Prostate gland (tissue), 2 donors: ENCODE measurements at places on chromosomes 5 and 9. TPM values are rescaled to one million over a fixed set of nuclear protein-coding genes. Genes with fewer than 3 reads are reported as not detected.

The PTGS1 gene
- total RNA-seq = 6.2 TPM

The FAM200C gene
- 8.6 TPM for total RNA-seq

The PPIC gene
- 20.9 TPM for total RNA-seq

The SLC6A18 gene
- not detected for total RNA-seq

The ENTPD2 gene
- 9.8 TPM for total RNA-seq

The SLC1A1 gene
- total RNA-seq = 13.1 TPM

The CD74 gene
- total RNA-seq = 612 TPM

The IPO11 gene
- total RNA-seq = 36.2 TPM

The SLC4A9 gene
- total RNA-seq = not detected

The SLC36A3 gene
- 0.28 TPM for total RNA-seq

The LIFR gene
- total RNA-seq = 120 TPM

DNA sequence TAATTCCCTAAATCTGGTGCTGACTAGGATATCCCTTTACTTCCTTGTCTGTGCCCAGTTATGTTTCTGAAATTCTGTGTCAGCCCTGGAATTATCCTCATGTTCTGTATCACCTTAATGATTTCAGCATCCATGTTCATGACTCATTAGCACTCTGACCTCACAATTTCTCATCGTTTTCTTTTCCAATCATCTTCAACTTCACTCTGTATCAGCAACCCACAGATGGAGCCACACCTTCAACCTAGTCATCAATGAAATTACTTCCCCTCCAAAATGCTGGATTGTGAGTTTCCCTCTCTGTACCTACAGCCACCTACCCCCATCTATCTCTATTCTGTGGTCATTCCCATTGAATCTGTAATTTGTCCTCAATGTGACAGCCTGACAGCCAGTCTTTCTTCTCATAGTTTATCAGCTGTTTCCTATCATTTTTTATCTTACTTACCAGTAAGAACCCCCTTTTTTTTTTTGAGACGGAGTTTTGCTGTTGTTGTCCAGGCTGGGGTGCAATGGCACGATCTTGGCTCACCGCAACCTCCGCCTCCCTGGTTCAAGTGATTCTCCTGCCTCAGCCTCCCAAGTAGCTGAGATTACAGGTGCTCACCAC lies 3.1 kb upstream of the IL6ST start:
- DNase-seq = no peak

DNA sequence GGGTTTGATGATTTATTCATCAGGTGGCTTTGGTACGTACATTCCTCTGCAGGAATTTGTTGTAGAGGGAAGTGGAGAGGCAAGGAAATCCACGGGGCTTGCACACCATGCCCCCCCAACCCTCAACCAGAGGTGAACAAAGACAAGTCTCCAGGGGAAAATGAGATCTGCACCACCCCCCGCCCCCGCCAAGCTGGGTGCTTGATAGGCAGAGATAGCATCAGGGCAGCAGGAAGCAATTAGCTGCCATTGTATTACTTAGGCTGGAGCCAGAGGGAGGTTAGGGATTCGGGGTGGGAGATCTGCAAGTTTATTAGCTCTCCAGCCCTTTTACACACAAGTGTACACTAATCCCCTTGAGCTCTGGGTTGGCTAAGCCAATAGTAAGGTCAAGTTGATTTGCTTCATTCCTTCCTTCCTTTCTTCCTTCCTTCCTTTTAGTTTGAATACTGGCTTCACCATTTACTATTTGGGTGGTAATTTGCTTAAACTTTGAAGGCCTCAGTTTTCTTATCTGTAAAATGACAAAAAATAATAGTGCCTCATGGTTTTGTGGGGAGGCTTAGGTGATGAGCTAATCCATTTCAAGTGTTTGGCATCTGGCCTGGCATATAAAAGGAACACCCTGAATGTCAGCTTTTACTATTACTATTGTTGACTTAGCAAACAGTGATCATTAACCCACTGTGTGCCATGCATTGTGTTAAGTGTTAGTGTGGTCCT lies 34.1 kb downstream of the SPRY4 start:
- peak; percentile 26 for DNase-seq

DNA sequence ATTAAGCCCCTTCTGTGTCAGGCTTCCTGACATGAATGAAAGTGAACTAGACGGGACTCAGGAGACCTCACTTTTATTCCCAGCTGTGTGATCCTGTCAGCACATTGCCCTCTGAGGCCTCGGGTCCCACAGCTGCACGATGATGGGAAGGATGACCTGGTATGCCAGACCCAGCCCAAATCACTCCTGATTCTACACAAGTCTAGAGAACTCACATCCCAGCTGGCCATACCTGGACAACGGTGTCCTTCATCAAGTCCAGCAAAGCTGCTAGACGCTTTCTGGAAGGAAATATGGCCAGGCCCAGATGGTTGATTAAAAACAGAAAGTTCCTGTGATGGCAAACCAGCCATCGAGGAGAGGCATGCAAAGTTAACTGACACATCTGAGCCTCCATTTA lies 118.0 kb upstream of the FSTL4 start:
- no peak for DNase-seq

- DNase-seq = no peak
These were observed 77.6 kb downstream of the KLHL3 start for GRCh38 chr5:137658324-137658723.

GRCh38 chr5:126801992-126802294 lies 25.0 kb downstream of the LMNB1 start:
- DNase-seq = no peak

GRCh38 chr5:77066823-77067442 lies 20.2 kb downstream of the ZBED3 start:
- DNase-seq = no peak

- DNase-seq = no peak
These were observed 22.7 kb upstream of the UNC5A start for GRCh38 chr5:176787676-176788075.

GRCh38 chr5:179606071-179606909 lies 17.2 kb downstream of the HNRNPH1 start:
- DNase-seq = no peak

GRCh38 chr9:132849185-132849706 lies 28.8 kb downstream of the AK8 start:
- DNase-seq = no peak

DNA sequence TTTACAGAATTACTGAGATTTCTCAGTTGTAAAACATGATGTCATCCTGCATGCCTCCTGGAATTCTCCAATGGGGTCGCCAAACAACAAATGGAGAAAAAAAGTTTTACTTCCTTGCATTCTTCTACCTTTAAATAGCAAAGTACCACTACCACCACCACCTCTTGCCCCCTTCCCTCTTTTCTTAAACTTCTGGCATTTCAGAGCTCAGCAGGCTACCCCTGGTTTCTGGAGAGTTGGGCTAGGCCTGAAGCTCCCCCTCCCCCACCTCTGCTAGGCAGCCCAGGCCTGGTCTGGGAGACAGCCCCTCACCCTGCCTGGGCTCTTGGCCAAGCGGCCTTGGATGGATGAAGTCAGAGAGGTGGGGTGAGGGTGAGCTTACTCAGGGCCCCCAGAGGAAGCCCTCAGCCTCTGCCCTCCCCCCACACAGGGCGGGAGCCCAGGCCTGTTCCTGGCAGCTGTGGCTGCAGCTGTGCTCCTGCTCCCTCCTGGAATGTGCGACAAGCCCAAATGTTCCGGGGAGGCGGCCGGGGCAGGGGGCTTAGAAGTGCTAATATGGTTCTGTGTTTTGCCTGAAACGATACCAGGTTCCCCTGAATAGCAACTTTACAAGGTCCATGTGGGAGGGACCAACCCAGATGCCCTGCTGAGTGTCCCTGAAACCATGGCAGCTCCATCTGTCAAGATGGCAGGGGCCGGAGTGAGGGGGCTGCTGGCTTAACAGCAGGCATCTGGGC lies 6.0 kb upstream of the CCIN start:
- DNase-seq = no peak

DNA sequence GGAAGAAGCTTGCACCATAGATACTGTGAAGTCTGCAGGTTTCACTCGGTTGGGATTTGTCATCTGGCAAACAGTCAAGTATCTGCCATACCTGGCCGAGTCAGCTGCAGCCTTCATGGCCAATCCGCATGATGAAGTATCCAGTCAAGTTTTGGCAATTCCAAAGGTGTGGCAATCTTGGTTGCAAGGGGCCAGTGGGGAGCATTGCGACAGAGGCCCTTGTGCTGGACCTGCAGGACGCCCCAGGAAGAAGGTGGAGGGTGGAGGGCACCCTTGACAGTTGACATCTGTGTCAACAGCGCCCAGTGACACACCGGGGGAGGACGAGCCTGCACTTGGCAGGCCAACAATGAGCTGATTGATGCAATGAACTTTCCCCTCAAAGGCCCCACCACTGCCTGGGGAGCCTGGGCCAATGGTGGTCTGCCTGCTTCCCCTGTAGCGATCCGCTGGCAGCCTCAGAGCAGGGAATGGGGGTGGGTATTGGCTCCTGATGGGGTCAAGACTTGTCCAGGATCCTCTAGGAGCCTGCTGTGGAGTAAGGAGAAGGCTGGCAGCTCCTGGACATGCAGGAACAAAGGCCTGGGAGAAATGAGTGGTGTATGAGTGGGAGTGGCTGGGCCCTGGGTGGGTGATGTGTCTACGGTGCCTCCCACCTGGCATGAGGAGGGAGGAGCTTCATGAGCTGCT lies 122.8 kb upstream of the PITX1 start:
- DNase-seq = no peak

- no peak for DNase-seq
These were observed 84.9 kb upstream of the ASS1 start for GRCh38 chr9:130359819-130360218.

- no peak for DNase-seq
These were observed 61.1 kb upstream of the CCL21 start for GRCh38 chr9:34771007-34771406.

DNA sequence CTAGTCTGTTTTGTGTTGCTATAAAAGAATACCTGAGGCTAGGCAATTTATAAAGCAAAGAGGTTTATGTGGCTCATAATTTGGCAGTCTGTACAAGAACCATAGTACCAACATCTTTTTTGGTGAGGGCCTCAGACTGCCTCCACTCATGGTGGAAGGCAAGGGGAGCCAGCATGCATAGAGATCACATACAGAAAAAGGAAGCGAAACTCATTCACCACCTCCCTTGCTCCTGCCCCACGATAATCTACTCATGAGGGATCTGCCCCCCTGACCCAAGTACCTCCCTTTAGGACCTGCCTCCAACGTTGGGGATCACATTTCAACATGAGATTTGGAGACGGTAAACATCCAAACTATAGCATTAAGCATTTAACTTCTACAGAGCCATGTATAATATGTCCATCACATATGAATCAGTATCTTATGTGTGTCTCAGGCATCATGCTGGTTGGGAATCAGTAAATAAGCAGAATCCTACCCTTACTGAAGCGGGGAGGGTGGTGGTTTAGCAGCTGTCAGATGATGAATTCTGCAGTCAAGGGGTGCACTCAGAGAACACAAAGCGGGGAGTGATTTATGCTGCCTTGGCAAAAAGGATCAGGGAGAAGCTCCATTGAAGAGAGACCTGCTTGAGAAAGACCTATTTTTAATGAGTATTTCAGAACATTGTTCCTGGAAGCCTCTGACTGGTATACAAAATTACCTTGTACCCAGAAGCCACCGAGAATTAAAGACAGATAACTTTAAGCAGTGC lies 34.8 kb downstream of the HMGXB3 start:
- no peak for DNase-seq

DNA sequence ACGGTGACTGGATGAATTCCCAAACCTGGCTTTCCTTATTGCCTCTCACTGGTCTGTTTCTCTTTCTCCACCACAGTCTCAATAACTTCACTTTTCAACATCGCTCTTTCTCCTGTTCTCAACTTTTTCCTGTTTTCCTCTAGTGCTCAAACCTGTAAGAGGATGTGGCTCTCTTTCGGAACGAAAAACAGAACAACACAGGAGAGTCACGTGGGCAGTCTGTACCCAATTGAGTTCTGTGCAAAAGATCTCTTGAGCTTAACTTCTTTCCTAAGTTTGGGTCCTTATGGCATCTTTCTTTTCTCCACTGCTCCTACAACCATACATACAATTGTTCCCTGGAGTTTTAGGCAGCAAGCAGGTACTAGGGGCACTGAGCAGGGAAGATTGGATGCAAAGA lies 8.9 kb downstream of the HAVCR1 start:
- DNase-seq = no peak

DNA sequence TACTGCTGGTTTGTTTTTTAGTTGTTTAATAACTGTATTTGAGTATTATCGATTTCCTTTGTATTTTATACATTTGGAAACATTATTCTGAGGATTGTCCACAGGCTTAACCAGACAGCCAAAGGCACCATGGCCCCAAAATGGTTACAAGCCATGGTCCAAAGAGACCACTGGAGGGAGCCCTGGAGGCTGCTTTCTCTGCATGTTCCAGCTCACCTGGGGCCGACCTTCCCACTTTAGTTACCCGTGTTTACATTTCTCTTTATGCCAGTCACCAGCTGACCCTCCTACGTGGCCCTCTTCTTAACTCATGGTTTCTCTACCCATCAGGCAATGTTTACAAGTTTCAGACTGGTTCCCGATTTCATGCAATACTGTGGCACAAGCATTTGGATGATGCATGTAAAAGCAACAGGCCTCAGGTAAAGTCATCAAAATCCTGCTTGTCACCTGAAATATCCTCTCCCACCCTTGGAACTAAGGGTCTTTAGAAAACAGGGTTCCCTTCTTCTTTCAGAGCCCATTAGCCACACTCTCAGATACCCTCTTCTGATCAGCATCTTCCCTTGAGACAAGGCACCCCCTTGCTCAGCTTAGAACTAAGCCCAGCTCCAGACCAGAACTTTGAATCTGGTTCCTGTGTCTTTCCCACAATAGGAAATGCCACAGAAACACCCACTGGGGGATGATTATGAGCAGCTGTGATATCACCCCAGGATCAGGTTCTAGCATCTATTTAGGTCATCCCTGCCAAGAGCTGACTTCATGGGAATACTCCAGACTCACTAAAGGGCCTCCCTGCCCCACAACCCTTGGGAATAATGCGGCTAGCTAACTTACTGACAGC lies 49.9 kb upstream of the GARNL3 start:
- peak; percentile 71 for DNase-seq

DNA sequence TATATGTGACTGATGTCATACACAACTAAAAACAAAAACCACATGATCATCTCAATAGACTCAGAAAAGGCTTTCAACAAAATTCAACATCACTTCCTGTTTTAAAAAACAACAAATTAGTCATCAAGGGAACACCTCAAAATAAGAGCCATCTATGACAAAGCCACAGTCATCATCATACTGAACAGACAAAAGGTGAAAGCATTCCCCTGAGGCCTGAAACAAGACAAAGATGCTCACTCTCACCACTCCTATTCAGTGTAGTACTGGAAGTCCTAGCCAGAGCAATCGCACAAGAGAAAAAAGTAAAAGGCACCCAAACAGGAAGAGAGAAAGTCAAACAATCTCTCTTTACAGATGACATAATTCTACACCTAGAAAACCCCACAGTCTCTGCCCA lies 893.5 kb upstream of the EDIL3 start:
- DNase-seq = no peak
